Breast epithelium (tissue), 4 donors: ENCODE measurements at places on chromosomes 3 and 15. TPM values are rescaled to one million over a fixed set of nuclear protein-coding genes. Genes with fewer than 3 reads are reported as not detected.

- no peaks in the 10 kb centered on the region for H3K27me3 ChIP-seq
- no peak for DNase-seq
- H3K4me1 ChIP-seq: no peaks in the 10 kb centered on the region
- H3K36me3 ChIP-seq: no peaks in the 10 kb centered on the region
These were observed 47.8 kb downstream of the SLC41A3 start for GRCh38 chr3:126036056-126036549.

DNA sequence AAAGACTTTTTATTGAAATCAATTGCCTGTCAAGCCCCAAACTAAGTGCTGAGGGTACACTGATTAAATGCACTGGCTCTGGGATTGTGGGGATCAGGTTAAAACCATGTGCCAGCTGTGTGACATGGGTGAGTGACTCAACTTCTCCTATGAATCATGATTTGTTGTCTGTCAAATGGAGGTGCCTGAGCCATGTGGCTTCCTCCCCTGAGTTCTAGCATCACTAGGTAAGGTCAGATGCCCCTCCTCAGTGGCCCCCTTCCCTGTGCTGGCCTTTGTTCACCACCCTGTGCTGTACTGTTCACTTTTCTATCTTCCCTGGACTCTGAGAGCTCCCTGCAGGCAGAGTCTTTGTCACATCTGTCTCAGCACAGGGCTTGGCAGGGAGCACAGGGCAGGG, 43.6 kb upstream of the ATP2B2 start:
- no peak overlapping the region for H3K27ac ChIP-seq
- DNase-seq: no peak
- H3K27me3 ChIP-seq: no peaks in the 10 kb centered on the region
- no peaks in the 10 kb centered on the region for H3K4me1 ChIP-seq

GRCh38 chr3:34844323-34844620, 795.1 kb upstream of the ARPP21 start:
- H3K4me3 ChIP-seq: no peak overlapping the region
- no peak overlapping the region for H3K27ac ChIP-seq
- no peaks in the 10 kb centered on the region for H3K4me1 ChIP-seq
- no peaks in the 10 kb centered on the region for H3K27me3 ChIP-seq
- DNase-seq: no peak

Gene WDR72
- total RNA-seq: 0.66 TPM

Gene BOC
- total RNA-seq: 48.8 TPM

Gene CPLX3
- total RNA-seq: 0.66 TPM
